ENCODE measurements at places on chromosomes 5 and 9. TPM values are rescaled to one million over a fixed set of nuclear protein-coding genes. Genes with fewer than 3 reads are reported as not detected.

Gene GABRA1
- not detected for polyA plus RNA-seq

Gene CNTNAP3
- polyA plus RNA-seq, result 0.24 TPM

Gene CTSV
- not detected for polyA plus RNA-seq

Gene OR13C9
- polyA plus RNA-seq, result not detected

Gene TAS2R1
- not detected for polyA plus RNA-seq

Gene HMHB1
- polyA plus RNA-seq, result not detected

Gene HOMER1
- 0.59 TPM for polyA plus RNA-seq

Gene C5orf22
- 4.4 TPM for polyA plus RNA-seq

Gene C5orf52
- polyA plus RNA-seq, result not detected

Gene RANBP6
- polyA plus RNA-seq, result 10.3 TPM

Gene CEL
- 0.75 TPM for polyA plus RNA-seq

Gene PRSS3
- not detected for polyA plus RNA-seq

Gene TPPP
- 0.12 TPM for polyA plus RNA-seq

Gene SHISAL2B
- not detected for polyA plus RNA-seq

Gene SIT1
- polyA plus RNA-seq, result 26.9 TPM

Gene CBY3
- polyA plus RNA-seq, result 0.13 TPM

Gene LCN9
- polyA plus RNA-seq, result not detected

Gene FAM221B
- polyA plus RNA-seq, result not detected

Gene SPATA31C1
- polyA plus RNA-seq, result not detected

Gene MACROH2A1
- polyA plus RNA-seq, result 95.1 TPM

Gene SLC6A3
- polyA plus RNA-seq, result 0.19 TPM

Gene EPB41L4A
- 1.8 TPM for polyA plus RNA-seq

Gene INSL6
- not detected for polyA plus RNA-seq

Gene IL4
- polyA plus RNA-seq, result not detected

Gene STK32A
- not detected for polyA plus RNA-seq

Gene TOR4A
- polyA plus RNA-seq, result 6.0 TPM

Gene MAMDC2
- not detected for polyA plus RNA-seq

Gene IL7R
- polyA plus RNA-seq, result 2.4 TPM

Gene PRR16
- 0.16 TPM for polyA plus RNA-seq

Gene ZNF608
- 18.8 TPM for polyA plus RNA-seq

Gene PCDHB15
- polyA plus RNA-seq, result 0.10 TPM

Gene SHC3
- polyA plus RNA-seq, result 0.03 TPM

Gene PITX1
- polyA plus RNA-seq, result 0.10 TPM

Gene HCN1
- not detected for polyA plus RNA-seq

Gene RAI14
- polyA plus RNA-seq, result 0.03 TPM

Gene PCDHA8
- not detected for polyA plus RNA-seq

Gene ALDH1B1
- 0.56 TPM for polyA plus RNA-seq

Gene ENTPD2
- not detected for polyA plus RNA-seq

Gene EPB41L4B
- not detected for polyA plus RNA-seq

Gene ADAMTS13
- polyA plus RNA-seq, result 4.9 TPM

Gene SLC6A19
- polyA plus RNA-seq, result not detected

Gene C9
- polyA plus RNA-seq, result not detected

Gene ANKRD20A1
- polyA plus RNA-seq, result not detected

Gene CCDC192
- not detected for polyA plus RNA-seq

All from B cell (primary cell).